ENCODE measurements at places on chromosomes 1 and 21. TPM values are rescaled to one million over a fixed set of nuclear protein-coding genes. Genes with fewer than 3 reads are reported as not detected.

GRCh38 chr1:182977480-182977879, 24.5 kb upstream of the SHCBP1L start:
- no peak for DNase-seq

DNA sequence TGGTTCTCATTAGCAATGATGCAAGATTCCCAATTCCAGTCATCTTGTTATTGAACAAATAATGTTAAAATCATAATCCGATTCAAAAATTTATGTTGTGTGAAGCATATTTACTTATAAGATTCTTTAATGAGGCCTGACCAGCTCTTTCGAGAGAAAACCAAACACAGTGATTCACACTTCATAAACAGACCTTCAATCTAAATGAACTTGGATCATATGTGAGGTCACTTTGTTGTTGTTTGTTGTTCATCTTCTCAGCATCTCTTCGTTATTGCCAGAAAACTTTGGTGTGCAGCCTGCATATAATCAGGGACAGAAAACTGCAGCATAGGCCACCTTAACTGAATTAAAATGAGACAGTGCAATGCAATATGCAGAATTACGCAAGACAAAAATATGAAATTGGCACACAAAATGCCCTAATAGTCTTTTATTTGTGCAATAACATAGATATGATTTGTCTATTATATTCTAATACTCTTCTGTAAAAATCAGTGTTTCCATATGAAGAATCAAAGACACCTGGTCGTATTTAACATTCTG, 30.1 kb downstream of the NCAM2 start:
- no peak for DNase-seq

DNA sequence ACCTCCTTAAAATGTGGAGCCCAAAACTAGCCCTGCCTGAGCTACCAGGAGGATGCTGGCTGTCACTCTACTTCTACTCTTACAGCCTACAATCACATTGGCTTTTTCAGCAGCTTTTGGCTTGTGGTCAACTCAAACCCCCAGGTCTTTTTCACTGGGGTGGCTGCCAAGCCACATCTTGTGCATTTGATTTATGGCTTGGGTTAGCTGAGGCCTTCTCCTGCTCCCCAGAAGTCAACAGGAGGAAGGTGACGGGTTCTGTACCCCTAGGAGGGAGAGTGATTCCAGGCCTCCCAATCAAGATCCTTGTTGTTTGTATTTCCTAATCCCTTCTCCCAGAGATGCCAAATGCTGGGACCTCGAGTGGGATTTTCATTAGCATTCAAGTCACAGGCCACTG, 124.3 kb downstream of the LACTBL1 start:
- DNase-seq = no peak

The RPL11 gene
- total RNA-seq = 1,338 TPM

DNA sequence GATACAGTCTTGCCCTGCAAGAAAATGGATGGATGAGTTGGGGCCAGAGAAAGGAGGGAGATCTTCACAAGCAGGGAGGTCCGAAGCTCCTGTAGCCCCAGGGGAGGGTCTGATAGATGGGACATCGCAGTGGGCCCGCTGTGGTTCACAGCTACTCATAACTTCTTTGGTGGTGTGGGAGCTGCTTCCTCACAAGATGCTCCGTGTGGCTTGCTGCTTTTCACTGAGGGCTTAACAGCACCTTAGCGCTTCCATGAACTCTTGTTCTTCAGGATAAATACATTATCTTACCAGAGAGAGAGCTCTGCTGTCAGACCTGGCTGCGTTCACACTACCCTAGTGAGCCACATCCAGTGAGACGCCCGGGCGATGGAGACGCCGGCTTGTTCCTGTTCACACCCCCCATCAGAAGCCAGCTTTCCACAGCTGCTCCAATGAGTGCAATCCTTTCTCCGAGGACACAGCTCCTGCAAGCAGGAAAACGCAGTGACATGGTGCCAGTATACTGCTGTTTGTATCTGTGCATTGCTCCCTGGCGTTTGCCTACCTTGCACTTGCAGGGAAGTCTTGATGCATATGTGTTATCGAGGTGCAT, 599.8 kb downstream of the AJAP1 start:
- no peak for DNase-seq

GRCh38 chr1:24222793-24223192, 35.7 kb upstream of the IFNLR1 start:
- no peak for DNase-seq

DNA sequence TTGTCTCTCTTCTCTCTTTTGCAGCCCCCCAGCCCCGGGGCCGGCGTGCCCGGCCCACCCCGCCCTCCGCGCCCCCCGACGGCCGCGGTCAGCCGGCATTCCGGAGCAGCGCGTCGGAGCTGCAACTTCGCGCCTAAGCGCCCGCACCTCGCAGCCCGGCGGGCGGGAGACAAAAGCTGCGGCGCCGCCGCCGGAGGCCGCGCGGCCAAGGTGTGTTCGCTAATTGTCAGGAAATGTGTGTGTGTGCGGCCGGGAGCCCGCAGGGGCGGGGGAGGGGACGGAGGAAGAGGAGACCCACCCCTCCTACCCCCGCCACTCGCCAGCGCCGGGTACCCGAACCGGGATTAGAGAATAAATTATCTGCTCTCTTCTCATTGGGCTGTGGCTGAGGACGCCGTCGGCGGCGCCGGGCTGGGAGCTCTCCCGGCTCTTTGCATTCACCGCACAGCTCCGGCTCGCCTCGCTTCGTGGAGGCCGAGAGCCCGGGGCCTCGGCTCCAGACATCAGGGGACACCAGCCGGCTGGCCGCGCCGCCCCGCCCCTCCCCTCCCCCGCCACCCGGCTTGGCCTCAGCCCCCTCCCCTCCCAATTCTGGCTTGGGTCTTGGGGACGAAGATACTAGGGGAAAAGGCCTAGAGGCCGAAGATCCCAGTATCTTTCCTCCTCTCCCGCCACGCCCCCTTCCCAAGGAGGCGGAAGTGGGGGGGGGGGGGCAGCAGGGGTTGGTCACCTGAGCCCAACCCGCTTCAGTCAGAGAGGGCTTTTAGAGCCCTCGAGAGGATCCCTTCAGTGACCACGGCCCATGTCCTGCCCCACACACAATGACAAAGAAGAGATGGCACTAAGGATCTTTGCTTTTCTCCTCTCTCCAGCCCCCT, 1.3 kb upstream of the BLACAT1 start:
- DNase-seq = peak; percentile 95

The PTGER3 gene
- 0.18 TPM for total RNA-seq

DNA sequence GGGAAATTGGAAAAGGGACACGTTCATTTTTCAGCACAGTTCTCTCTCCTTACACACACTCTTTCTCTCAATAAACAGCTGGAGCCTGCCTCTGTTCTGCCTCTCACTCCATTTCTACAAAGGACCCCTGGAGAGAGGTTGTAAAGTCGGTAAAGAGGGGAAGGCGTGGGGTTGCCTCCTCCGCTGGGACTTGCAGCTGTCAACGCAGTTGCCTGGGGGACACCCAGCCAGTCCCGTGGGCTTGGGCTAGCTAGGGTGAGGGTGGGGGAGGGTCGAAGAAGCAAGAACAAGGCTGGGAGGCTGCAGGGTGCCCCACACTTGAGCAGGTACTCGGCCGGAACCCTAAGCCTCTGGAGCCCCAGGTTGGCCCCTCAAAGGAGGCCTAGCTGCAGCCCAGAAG, 27.6 kb downstream of the C1orf216 start:
- DNase-seq = peak; percentile 53

The GNAT2 gene
- total RNA-seq = not detected

DNA sequence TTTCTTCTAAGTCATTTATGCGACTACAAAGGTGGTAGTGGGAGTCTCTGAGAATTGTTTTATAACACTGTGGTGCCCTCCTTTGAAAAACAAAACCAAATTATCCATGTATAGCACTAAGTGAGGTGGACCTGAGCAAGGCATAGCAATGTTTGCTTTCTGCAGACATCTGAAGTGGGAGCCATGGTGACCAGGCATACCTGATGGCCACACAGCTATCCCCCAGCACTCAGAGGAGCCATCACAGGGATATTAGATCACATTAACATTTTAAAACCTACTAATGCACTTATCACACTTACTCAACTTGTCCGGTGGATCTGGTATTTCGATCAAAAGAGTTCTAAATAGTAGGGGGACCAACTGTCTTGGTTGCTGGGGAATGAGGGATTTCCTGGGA, 24.8 kb upstream of the AVPR1B start:
- no peak for DNase-seq

- no peak for DNase-seq
Measured at GRCh38 chr1:201730611-201731010, 98.3 kb upstream of the IPO9 start.

The TSTD1 gene
- total RNA-seq = 94.7 TPM

DNA sequence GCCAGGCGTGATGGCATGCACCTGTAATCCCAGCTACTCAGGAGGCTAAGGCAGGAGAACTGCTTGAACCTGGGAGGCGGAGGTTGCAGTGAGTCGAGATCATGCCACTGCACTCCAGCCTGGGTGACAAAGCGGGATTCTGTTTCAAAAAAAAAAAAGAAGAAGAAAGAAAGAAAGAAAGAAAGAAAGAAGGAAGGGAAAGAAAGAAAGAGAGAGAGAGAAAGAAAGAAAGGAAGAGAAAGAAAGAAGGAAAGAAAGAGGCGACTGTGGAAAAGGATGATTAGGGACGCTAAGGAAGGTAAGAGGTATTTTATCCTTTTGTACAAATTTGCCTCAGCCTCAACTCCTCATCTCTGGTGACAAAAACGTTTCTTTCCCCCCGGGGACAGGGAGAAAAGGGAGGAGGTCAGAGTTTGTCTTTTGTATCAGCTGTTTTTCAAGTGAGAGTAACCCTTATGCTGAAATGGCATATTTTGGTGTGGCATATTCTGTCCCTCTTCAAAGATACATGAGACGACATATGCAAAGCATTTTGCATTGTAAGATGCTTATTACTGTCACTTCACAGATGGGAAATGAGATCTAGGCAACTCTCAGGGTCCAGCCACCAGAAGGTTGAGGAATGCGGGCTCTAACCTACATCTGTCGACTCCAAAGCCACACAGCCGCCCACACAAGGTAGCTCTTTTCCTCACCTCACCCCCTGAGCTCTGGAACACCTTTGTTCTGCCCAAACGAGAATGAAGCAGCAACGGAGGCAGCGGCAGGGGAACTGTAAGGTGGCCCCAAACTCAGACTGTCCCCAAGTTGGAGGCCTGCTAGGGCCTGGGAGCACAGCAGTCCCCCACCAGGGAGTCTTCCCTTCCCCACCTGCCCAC, 38.0 kb downstream of the NUAK2 start:
- no peak for DNase-seq

DNA sequence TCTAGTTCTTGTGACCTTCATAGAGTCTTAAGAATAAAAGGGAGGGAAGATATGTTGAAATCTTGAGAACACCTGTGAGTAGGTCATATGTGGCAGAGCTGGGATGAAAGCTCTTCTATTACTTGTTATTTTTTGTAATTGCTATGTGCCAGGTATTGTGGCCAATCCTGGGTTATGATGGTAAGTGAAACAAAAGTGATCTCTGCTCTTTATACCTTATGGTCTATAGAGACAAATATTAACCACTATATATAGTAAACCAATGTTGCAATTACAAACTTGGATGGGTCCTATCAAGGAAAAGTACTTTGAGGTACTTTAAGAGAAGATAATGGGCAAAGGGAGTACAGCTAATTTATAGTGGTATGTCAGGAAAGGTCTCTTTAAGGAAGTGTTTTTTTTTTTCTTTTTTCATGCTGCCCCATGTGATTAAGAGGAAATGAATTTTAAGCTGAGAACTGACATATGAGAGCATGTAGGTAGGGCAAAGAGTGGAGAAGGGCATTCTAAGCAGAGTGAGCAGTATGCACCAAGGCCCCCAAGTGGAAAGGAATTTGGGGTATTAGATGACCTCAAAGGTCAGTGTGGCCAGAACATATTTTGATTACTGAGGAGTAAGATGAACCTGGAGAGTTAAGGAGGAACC, 43.3 kb downstream of the POU2F1 start:
- DNase-seq = no peak

DNA sequence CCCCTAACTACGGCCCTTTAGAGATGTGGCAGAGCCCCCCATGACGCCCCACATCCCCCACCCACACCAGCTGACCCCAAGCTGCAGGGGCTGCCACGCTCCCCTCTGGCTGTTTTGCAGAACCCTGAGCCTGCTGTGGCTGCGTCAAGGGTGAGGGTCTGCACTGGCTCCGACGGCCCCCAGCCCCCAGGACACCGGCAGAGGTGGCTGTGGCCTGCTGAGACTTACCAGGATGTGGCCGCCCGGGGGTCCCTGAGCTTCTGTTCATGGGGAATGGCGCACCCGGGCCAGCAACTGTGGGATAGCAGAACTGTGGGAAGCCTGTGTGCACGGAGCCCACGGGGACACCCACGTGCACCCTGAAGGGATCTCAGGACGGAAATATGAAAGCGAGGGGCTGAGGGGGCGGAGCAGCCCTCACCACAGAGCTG, 12.8 kb upstream of the RNF223 start:
- no peak for DNase-seq

GRCh38 chr21:44485796-44486195, 30.5 kb downstream of the LRRC3 start:
- no peak for DNase-seq

The CR2 gene
- 0.52 TPM for total RNA-seq

GRCh38 chr1:40915581-40915980, 53.4 kb upstream of the CITED4 start:
- DNase-seq = no peak

The GOLT1A gene
- total RNA-seq = 1.6 TPM

GRCh38 chr1:31912839-31913239, 25.3 kb downstream of the PTP4A2 start:
- no peak for DNase-seq

GRCh38 chr1:87106144-87106543, 191.7 kb downstream of the HS2ST1 start:
- no peak for DNase-seq
